Activated CD4-positive, alpha-beta memory T cell treated with anti-CD3 and anti-CD28 coated beads, Interleukin-2, amount 10 ng/mL, durations not matched to agents 7 days and 5 days (primary cell): ENCODE measurements at places on chromosomes 12 and 14. TPM values are rescaled to one million over a fixed set of nuclear protein-coding genes. Genes with fewer than 3 reads are reported as not detected.

The NXPH4 gene
- total RNA-seq = 0.81 TPM

The HECTD4 gene
- 37.5 TPM for total RNA-seq

The HOXC12 gene
- total RNA-seq = not detected

The SMIM41 gene
- not detected for total RNA-seq

The ZC3H10 gene
- 10.3 TPM for total RNA-seq

The CLMN gene
- total RNA-seq = 0.33 TPM

DNA sequence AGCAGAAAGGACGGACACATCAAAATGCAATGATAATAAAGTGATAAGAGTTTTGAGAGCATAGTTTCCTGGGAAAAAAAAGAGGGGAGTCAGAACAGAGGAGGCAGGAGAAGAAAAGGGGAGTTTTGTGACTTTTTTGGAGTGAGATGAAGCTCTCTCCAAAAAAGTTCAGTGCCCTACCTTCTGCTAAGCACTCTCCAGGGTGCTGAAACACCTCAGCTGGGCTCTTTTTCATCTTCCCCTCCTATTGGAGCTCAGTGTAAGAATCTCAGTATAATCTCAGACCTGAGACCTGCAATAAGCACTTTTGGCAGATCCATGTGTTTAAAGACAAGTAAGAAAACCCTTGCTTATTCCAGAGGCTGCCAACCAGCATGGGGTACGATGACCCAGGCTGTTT lies 58.9 kb upstream of the SRRM4 start:
- DNase-seq = no peak
- H3K27ac ChIP-seq = no peak overlapping the region
- no peaks in the 10 kb centered on the region for H3K36me3 ChIP-seq

DNA sequence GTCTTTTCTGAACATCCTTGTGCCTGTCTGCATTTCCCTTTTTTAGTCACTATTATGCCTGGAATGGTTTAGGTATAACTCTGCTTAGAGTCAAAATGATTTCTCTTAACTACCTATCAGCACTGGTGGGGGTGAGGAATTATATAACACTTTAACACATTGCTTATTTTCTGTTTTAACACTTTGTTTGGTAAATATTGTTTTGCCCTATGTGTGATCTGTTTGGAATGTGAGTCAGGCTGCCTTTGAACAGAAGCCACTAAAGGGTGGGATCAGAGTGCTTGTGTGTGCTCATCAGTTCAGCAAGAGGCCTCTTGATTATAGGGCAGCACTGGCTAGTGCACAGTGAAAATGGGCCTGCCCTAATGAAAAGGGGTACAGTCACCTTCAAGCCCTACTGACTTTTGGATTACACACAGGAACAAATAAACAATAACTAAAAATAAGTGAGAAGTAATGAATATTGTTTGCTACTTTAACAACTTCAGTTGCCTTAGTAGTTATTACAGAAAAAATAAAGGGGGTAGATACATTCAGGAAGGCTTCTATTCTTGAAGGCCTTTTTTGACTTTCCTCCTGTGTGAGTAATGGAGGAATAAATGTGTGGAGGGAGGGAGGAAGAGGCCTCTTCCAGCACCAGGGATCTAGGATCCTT lies 23.2 kb downstream of the NGDN start:
- no peaks in the 10 kb centered on the region for H3K4me1 ChIP-seq
- H3K36me3 ChIP-seq = no peaks in the 10 kb centered on the region
- H3K27ac ChIP-seq = no peak overlapping the region
- H3K4me3 ChIP-seq = no peak overlapping the region

GRCh38 chr12:6047249-6048237 lies 76.9 kb downstream of the VWF start:
- H3K27ac ChIP-seq = no peak overlapping the region
- H3K4me3 ChIP-seq = no peak overlapping the region
- peaks cover 26% of the 10 kb centered on the region for H3K27me3 ChIP-seq
- DNase-seq = no peak

DNA sequence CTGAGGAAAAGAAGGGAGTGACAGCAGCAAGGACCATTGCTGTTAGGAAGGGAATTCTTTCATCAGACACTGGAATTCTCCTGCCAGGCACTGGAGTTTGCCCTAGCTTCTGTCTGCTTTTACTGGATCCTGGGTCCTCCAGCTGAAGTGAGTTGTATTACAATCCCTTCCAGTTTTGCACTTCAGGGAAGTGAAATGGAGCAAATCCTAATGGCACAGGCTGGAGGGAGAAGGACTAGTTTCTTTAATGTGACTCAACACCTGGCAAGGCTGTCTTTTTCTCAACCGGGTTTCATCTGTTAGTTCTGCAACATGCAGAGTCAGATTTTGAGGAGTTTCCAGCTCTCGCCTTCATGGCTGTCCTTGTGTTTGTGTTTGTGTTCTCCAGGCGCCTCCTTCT lies 45.8 kb downstream of the ETV6 start:
- H3K4me1 ChIP-seq = peaks cover 14% of the 10 kb centered on the region
- no peaks in the 10 kb centered on the region for H3K27me3 ChIP-seq
- no peak overlapping the region for H3K4me3 ChIP-seq
- no peak for DNase-seq
- peaks cover 31% of the 10 kb centered on the region for H3K36me3 ChIP-seq

- H3K36me3 ChIP-seq = no peaks in the 10 kb centered on the region
- H3K27ac ChIP-seq = no peak overlapping the region
- H3K4me1 ChIP-seq = no peaks in the 10 kb centered on the region
- H3K4me3 ChIP-seq = no peak overlapping the region
- peaks cover 8% of the 10 kb centered on the region for H3K27me3 ChIP-seq
These were observed 53.4 kb downstream of the HSD17B6 start for GRCh38 chr12:56816491-56816890.

GRCh38 chr12:88570103-88570502 lies 10.2 kb downstream of the KITLG start:
- no peaks in the 10 kb centered on the region for H3K36me3 ChIP-seq
- no peak overlapping the region for H3K4me3 ChIP-seq
- no peak overlapping the region for H3K27ac ChIP-seq
- H3K27me3 ChIP-seq = peaks cover 2% of the 10 kb centered on the region

- H3K36me3 ChIP-seq = no peaks in the 10 kb centered on the region
- no peak overlapping the region for H3K4me3 ChIP-seq
- no peak overlapping the region for H3K27ac ChIP-seq
- H3K27me3 ChIP-seq = no peaks in the 10 kb centered on the region
These were observed 108.7 kb upstream of the PRICKLE1 start for GRCh38 chr12:42698213-42698612.

GRCh38 chr12:107011519-107011918 lies 24.6 kb upstream of the MTERF2 start:
- no peaks in the 10 kb centered on the region for H3K36me3 ChIP-seq
- no peak for DNase-seq
- H3K4me3 ChIP-seq = no peak overlapping the region
- no peak overlapping the region for H3K27ac ChIP-seq
- H3K27me3 ChIP-seq = no peaks in the 10 kb centered on the region

DNA sequence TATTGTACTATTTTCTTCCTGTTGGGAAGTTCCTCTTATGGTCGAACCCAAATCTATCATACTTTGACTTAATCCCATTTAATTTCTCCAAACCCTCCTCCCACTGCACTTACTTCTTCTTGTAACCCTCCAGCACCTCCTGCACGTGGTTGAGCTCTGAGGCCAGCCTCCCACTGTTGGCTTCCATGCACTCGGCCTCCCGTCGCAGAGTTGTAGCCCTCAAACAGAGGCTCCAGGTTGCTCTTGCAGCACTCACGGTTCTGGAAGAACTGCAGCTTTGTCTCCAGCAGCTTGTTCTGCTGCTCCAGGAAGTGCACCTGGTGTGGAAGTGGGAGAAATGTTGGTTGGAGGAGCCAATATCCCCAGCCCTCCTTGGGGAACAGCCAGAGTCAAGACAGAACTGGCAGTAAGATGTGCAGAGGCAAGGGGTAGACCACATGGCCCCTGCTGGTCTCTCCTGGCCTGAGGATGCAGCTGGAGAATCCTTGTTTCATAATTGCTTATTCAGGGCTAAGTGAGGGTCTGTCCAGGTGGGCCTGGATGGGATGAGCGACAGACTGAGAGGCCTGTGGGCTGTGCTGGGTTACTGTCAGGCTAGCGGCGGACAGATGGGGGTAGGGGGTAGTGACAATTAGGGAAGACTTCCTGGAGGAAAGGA lies 18.4 kb upstream of the KRT86 start:
- peaks cover 42% of the 10 kb centered on the region for H3K4me1 ChIP-seq
- no peak overlapping the region for H3K4me3 ChIP-seq
- DNase-seq = no peak
- H3K27ac ChIP-seq = peak overlapping the region; percentile 10

DNA sequence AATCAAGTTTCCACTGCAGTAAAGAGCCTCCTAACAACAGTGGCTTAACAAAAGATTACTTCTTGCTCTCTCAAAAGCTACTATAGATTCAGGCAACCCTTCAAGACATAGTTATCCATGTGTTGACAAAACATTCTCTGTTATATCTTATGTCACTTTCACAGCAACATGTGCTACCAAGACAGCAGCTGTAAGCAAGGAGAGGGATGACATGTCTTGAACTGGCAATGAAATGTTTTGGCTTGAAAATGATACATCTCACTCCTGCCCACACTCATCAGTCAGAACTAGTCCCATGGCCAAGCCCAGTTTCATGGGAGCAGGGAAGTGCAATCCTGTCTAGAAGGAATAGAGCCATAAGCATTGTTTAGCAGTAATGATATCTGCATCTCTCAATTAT lies 10.7 kb upstream of the GRIN2B start:
- H3K36me3 ChIP-seq = no peaks in the 10 kb centered on the region
- no peaks in the 10 kb centered on the region for H3K27me3 ChIP-seq
- no peak overlapping the region for H3K4me3 ChIP-seq
- H3K27ac ChIP-seq = no peak overlapping the region
- no peaks in the 10 kb centered on the region for H3K4me1 ChIP-seq

DNA sequence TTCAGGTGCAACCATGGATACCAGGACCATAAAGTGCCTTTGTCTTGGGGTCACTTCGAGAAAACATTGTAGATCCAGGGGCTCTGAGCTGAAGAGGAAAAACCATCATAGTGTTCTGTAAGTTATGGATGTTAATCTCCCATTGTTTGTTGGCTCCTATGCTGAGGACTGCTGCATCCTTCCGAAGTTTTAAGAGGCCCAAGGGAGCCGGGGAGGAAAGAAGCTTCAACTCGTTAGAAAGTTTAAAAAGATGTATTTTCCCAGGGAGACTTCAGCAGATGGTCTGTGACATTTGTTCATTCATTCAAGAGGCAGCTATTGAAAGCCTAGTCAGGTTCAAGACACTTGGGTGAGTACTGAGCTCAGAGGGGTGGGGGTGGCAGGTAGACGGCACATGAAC lies 378.8 kb upstream of the TBX3 start:
- H3K4me1 ChIP-seq = no peaks in the 10 kb centered on the region
- DNase-seq = no peak
- H3K27me3 ChIP-seq = no peaks in the 10 kb centered on the region
- H3K4me3 ChIP-seq = no peak overlapping the region
- no peaks in the 10 kb centered on the region for H3K36me3 ChIP-seq

DNA sequence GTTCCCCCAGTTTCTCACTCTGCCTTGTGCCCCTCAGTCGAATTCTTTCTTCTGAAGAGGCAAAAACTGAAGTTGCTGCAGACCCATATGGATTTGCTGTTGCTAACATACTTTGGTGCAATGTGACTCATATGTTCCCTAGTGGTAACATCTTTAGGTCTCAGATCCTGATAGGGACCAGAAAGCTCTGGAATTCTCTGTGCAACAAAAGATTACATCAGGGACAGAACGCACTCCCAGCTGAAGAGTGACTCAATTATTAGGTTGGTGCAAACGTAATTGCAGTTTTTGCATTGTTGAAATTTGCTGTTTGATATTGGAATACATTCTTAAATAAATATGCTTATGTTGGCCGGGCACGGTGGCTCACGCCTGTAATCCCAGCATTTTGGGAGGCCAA lies 8.2 kb upstream of the DHRS2 start:
- peaks cover 2% of the 10 kb centered on the region for H3K36me3 ChIP-seq
- no peak for DNase-seq
- H3K4me3 ChIP-seq = no peak overlapping the region
- peaks cover 6% of the 10 kb centered on the region for H3K27me3 ChIP-seq
- H3K27ac ChIP-seq = no peak overlapping the region

DNA sequence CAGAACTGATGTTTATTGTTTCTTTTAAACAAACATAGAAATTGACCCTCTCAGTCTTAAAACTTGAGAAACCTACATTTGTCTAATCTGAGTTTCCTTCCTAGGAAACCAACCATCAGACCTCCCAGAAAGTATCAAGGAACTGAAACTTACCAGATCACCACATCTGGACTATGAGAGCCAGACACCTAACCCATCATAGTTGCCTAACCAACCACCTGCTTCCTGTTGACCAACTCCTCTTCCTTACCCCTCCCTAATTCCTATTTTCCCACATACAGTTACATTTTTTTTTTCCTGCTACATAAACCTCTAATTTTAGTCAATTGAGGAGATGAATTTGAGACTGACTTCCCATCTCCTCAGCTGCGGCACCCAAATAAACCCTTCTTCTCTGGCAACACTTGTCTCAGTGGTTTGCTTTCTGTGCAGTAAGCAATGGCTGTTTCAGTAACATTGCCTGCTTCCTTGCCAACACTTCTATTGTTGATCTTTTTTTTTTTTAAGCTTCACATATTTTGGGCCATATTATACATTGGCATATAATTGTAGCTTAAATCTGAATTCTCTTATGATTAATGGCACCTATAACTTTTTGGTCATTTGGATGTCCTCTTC lies 34.3 kb downstream of the KLRD1 start:
- H3K4me3 ChIP-seq = no peak overlapping the region
- H3K36me3 ChIP-seq = no peaks in the 10 kb centered on the region
- H3K27ac ChIP-seq = no peak overlapping the region
- H3K27me3 ChIP-seq = peaks cover 18% of the 10 kb centered on the region
- no peak for DNase-seq

DNA sequence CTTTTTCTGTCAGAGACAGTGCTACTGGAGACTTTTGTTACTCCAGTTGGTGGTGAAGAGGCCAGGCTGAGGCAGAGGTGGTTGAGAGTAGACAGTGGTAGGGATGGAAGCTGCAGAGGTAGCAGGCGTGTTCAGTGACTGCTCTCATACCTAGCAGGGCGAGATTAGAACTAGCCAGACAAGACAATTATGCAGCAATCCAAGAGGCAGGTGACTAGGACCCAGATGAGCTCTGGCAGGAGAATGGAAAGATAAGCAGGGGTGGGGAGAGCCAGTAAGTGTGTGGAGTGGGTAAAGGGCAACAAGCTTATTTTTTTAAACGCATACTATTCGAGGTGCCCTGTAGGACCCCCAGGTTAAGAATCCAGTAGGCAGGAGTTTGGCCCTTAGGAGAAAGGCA lies 4.8 kb downstream of the PPP1R36 start:
- no peak overlapping the region for H3K27ac ChIP-seq
- no peak overlapping the region for H3K4me3 ChIP-seq
- H3K27me3 ChIP-seq = peaks cover 35% of the 10 kb centered on the region
- H3K4me1 ChIP-seq = peaks cover 8% of the 10 kb centered on the region
- DNase-seq = no peak

DNA sequence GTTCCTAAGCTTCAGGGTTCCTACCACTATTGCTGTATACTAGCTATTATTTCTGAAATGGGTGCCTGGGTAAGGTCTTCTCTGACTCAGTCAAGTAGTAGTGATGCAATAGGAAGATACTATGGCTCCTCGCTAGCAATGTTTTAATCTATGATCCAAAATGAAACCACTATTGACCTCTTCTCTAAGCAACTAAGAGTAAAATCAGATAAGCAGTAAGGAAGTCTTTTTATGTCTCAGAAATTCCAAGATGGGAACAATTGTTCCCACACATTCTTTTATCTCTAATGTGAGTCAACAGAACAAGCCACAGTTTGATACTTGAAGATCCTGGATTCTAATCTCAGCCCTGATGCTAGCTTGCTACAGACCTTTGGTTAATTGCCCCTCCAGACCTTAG lies 45.1 kb downstream of the AREL1 start:
- DNase-seq = no peak
- no peaks in the 10 kb centered on the region for H3K27me3 ChIP-seq
- H3K36me3 ChIP-seq = peaks cover 55% of the 10 kb centered on the region
- H3K27ac ChIP-seq = peak overlapping the region; percentile 17
- H3K4me3 ChIP-seq = no peak overlapping the region

GRCh38 chr14:23297611-23298277 lies 4.9 kb downstream of the PPP1R3E start:
- H3K4me3 ChIP-seq = no peak overlapping the region
- DNase-seq = no peak
- peaks cover 37% of the 10 kb centered on the region for H3K36me3 ChIP-seq
- no peaks in the 10 kb centered on the region for H3K27me3 ChIP-seq
